ENCODE measurements at places on chromosomes 16 and 17.

- no peaks in the 10 kb centered on the region for H3K36me3 ChIP-seq
- H3K4me3 ChIP-seq, result no peak overlapping the region
- H3K4me1 ChIP-seq, result no peaks in the 10 kb centered on the region
- no peaks in the 10 kb centered on the region for H3K27me3 ChIP-seq
- peak; percentile 21 for DNase-seq
Measured at GRCh38 chr16:87145181-87146176, 171.7 kb downstream of the C16orf95 start.

DNA sequence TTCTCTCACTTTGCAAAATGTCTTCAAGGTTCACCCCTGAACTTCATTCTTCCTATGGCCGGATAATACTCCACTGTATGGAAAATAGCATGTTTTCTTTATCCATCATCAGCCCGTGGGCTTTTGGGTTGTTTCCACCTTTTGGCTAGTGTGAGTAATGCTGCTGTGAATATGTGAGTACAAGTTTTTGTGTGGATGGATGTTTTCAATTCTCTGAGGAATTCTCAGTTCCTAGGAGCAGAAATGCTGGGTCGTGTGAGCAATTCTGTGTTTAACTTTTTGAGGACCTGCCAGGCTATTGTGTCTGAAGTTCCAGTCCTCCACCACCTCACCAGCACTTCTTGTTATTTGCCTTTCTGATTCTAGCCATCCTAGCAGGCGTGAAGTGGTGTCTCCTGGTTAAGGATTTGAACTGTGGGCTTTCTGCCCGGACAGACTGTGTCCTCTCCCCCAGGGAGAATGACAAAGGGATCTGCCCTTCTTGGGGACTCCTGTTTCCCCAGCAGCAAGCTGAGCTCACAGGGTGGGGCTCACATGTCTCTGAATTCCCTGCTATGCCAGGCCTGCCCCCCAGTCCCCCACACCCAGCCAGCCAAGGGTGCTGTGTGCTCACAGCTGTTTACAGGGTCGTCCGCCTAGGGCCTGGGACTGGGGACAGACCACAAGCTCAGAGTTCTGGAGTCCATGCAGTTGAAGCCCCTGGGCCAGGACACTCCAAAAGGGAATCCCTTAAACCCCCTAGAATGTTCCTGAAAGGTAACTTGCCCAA lies 92.2 kb upstream of the CIBAR2 start:
- H3K4me3 ChIP-seq, result no peak overlapping the region
- no peak for DNase-seq
- H3K4me1 ChIP-seq, result peaks cover 11% of the 10 kb centered on the region
- no peaks in the 10 kb centered on the region for H3K27me3 ChIP-seq

DNA sequence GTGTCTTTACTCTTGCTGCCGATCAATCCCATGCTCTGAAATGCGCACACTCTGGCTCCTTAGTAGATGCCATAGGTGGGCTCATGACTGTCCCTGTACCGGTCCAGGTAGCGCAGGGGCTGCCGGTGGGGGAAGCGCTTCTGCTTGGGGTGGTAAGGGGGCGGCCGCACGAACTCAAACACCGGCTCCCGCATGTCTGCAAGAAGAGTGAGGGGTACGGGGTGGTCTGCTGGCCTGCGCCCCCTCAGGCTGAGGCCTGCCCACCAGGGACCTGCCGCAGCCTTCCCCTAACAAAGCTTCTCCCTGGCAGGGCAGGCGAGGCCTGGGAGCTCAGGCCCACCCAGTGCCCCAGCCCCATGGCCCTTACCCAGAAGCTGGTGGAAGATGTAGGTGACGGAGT lies 2.0 kb upstream of the TRIM65 start:
- H3K36me3 ChIP-seq, result peaks cover 12% of the 10 kb centered on the region
- no peak overlapping the region for H3K27ac ChIP-seq

- no peaks in the 10 kb centered on the region for H3K36me3 ChIP-seq
- H3K4me1 ChIP-seq, result peaks cover 3% of the 10 kb centered on the region
- peak; percentile 34 for DNase-seq
- no peak overlapping the region for H3K27ac ChIP-seq
- no peak overlapping the region for H3K4me3 ChIP-seq
Measured at GRCh38 chr17:11928436-11928835, 68.8 kb downstream of the ZNF18 start.

GRCh38 chr17:75825149-75825552 lies 19.1 kb downstream of the UNC13D start:
- peaks cover 2% of the 10 kb centered on the region for H3K36me3 ChIP-seq
- peaks cover 2% of the 10 kb centered on the region for H3K4me1 ChIP-seq
- no peak for DNase-seq
- no peak overlapping the region for H3K4me3 ChIP-seq

GRCh38 chr16:57680842-57681375 lies 12.8 kb downstream of the ADGRG3 start:
- no peak for DNase-seq
- no peaks in the 10 kb centered on the region for H3K36me3 ChIP-seq
- no peaks in the 10 kb centered on the region for H3K27me3 ChIP-seq
- H3K4me1 ChIP-seq, result peaks cover 8% of the 10 kb centered on the region
- no peak overlapping the region for H3K27ac ChIP-seq
- no peak overlapping the region for H3K4me3 ChIP-seq

DNA sequence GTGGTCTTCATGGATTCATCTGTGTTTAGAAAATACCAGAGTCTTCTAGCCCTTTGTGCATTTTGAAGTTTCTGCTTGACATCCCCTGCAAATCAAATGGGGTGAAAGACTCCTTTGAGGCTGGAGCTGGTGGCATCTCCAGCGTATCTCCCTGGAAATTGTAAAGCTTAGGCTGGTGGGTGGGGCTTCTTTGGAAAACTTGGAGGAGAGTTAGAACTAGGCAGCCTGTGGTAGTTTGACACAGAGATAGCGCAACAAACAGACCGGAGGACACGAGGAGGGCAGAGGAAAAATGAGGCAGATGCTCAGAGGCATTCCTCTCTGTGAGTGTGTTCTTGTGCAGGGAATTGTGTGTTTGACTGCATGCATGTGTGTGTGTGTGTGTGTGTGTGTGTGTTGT lies 116.3 kb downstream of the IRX5 start:
- H3K4me1 ChIP-seq, result no peaks in the 10 kb centered on the region
- no peak overlapping the region for H3K27ac ChIP-seq
- no peaks in the 10 kb centered on the region for H3K27me3 ChIP-seq
- no peak for DNase-seq
- H3K36me3 ChIP-seq, result no peaks in the 10 kb centered on the region

GRCh38 chr17:17518014-17518413 lies 21.8 kb upstream of the RASD1 start:
- no peaks in the 10 kb centered on the region for H3K27me3 ChIP-seq
- no peak overlapping the region for H3K4me3 ChIP-seq
- H3K4me1 ChIP-seq, result peaks cover under 1% of the 10 kb centered on the region
- no peak for DNase-seq

- H3K4me1 ChIP-seq, result no peaks in the 10 kb centered on the region
- H3K36me3 ChIP-seq, result no peaks in the 10 kb centered on the region
- no peak overlapping the region for H3K27ac ChIP-seq
- H3K27me3 ChIP-seq, result no peaks in the 10 kb centered on the region
- DNase-seq, result no peak
- no peak overlapping the region for H3K4me3 ChIP-seq
Measured at GRCh38 chr16:88902744-88903143, 36.3 kb upstream of the PABPN1L start.

GRCh38 chr16:21644674-21645073 lies 7.7 kb downstream of the IGSF6 start:
- no peak for DNase-seq
- H3K36me3 ChIP-seq, result no peaks in the 10 kb centered on the region
- H3K27ac ChIP-seq, result no peak overlapping the region
- H3K27me3 ChIP-seq, result no peaks in the 10 kb centered on the region
- H3K4me3 ChIP-seq, result no peak overlapping the region

GRCh38 chr17:2749784-2750181 lies 331 bp upstream of the CCDC92B start:
- H3K27me3 ChIP-seq, result peaks cover 2% of the 10 kb centered on the region
- no peaks in the 10 kb centered on the region for H3K4me1 ChIP-seq
- H3K27ac ChIP-seq, result no peak overlapping the region
- H3K36me3 ChIP-seq, result no peaks in the 10 kb centered on the region
- peak; percentile 85 for DNase-seq
- no peak overlapping the region for H3K4me3 ChIP-seq

DNA sequence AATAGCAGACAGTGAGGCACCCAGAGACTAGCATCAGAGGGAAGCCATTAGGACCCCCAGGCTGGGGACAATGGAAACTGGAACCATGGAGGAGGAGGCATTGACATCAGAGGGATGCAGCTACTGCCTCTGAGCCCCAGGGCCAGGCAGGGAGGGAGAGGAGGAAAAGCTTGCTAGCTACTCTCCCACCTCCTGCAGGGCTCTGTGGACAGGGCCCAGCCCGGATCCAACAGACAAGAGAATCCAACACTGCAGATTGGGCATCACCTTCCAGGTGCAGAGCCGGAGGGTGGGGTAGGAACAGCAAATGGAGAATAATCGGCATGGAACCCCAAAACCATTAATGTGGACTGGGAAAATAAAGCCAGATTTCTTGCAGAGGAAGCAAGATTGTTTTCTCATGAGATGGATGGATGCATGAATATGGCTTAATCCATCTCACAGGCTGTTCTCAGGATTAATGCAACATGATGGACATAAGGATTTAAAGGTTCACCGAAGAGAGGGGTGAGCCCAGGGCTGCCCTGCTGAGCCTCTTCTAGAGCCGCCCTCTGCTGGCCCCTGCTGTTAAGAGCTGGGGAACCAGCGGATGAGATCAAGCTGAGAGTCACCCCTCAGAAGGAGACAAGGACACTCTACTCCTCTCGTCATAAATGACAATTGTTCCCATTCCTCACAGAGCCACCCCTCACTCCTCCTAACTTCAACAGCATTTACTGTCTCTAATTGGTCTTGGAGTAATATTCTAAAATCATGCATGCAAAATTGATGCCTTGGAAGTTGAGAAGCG lies 48.8 kb downstream of the DNAH3 start:
- no peaks in the 10 kb centered on the region for H3K36me3 ChIP-seq
- no peak overlapping the region for H3K27ac ChIP-seq
- no peaks in the 10 kb centered on the region for H3K27me3 ChIP-seq
- H3K4me1 ChIP-seq, result no peaks in the 10 kb centered on the region
- no peak overlapping the region for H3K4me3 ChIP-seq

GRCh38 chr17:46928467-46929261 lies 5.7 kb downstream of the GOSR2 start:
- H3K36me3 ChIP-seq, result peaks cover 9% of the 10 kb centered on the region
- H3K27me3 ChIP-seq, result no peaks in the 10 kb centered on the region
- no peak overlapping the region for H3K4me3 ChIP-seq
- peaks cover 2% of the 10 kb centered on the region for H3K4me1 ChIP-seq
- DNase-seq, result no peak

DNA sequence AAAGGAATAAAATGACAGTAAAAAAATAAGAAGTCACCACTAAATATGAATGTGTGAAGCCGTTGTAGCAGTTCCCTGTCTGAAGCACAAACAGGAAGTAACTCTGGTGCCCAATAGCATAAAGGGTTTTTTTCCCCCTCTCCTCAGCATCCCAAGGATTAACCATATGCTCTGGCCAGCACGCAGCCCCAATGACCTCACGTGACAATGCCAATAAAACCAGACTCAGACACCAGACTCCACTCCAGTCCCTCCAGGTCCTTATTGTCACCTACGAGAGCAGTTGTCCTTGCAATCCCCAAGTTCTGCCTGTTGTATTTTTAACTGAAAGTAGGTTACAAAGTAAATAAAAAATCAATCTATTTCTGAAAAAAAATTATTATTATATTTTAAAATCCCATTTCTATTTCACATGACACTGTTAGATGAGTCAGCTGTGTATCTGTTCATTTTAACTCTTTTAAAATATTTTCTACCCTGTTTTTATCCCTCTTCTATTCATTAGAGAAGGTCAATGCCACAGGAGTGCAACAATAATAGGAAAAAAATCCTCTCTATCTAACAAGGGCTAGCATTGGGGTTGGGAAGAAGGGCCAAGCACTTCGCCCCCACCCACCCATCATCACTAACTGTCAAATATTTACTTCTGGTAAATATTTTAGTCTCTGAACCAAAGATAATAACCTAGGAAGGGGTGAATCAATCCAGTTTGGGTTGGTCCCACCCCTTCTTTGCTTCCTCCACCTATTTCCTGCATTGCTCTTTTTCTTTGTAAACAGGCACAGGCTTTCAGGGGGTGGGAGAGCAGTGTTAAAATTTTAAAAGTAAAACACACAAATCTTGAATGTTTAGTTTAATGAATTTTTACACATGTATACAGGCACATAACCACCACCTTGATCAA lies 6.6 kb downstream of the PRAC1 start:
- no peaks in the 10 kb centered on the region for H3K4me1 ChIP-seq
- no peak for DNase-seq
- H3K36me3 ChIP-seq, result no peaks in the 10 kb centered on the region
- H3K4me3 ChIP-seq, result no peak overlapping the region
- no peaks in the 10 kb centered on the region for H3K27me3 ChIP-seq

DNA sequence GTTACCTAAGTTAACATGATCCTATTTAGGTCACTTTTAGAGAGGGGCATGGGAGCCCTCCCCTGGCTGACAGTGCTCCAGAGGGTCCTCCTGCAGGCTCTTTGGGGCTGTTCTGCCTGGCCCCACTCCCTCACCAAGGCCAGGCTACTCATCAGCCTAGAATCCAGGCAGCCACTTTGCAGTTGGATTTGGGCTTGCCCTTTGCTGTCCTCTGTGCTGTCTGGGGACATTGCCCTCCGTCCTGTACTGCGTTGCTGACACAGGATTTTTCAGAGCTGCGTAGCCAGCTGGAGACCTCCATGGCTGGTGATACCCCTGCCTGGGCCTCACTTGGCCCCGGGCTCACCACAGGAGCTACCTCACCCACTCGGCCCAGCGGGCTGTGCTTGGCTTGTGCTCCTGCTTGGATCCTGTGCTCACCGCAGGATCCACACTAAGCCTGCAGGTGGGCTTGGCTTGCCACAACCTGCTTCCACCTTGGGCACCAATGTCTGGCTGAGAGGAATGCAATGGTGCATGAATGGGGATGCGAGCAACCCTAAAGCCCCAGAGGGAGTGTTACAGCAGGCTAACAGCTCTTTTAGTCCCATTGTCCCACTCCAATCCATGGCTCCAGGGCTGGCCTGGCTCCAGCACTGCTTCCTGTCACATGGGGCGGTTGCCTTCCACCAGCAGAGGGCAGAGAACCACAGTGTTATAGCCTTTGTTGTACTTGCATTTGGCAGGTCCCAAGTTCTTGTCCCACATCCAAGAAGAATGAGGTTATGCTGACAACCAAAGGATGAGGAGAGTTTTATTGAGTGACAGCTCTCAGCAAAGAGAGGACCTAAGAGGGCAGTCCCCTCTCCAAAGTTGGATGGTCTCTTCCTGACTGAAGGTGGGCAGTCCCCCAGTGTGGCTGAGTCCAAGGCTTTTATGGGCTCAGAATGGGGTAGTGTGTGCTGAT lies 21.5 kb downstream of the CCL4 start:
- no peaks in the 10 kb centered on the region for H3K36me3 ChIP-seq
- no peaks in the 10 kb centered on the region for H3K27me3 ChIP-seq
- no peak overlapping the region for H3K27ac ChIP-seq
- H3K4me1 ChIP-seq, result no peaks in the 10 kb centered on the region
- DNase-seq, result peak; percentile 41
